ENCODE measurements at places on chromosomes 4 and X. TPM values are rescaled to one million over a fixed set of nuclear protein-coding genes. Genes with fewer than 3 reads are reported as not detected.
A peak's percentile ranks its signal among the peaks of the same experiment; 100 is the strongest.

STATH gene
- polyA plus RNA-seq: not detected

RGN gene
- polyA plus RNA-seq: not detected

RAB9B gene
- 0.43 TPM for polyA plus RNA-seq

NXF2 gene
- polyA plus RNA-seq: not detected

GC gene
- not detected for polyA plus RNA-seq

TMEM187 gene
- 5.2 TPM for polyA plus RNA-seq

XKRX gene
- not detected for polyA plus RNA-seq

TMEM156 gene
- polyA plus RNA-seq: 31.9 TPM

DNA sequence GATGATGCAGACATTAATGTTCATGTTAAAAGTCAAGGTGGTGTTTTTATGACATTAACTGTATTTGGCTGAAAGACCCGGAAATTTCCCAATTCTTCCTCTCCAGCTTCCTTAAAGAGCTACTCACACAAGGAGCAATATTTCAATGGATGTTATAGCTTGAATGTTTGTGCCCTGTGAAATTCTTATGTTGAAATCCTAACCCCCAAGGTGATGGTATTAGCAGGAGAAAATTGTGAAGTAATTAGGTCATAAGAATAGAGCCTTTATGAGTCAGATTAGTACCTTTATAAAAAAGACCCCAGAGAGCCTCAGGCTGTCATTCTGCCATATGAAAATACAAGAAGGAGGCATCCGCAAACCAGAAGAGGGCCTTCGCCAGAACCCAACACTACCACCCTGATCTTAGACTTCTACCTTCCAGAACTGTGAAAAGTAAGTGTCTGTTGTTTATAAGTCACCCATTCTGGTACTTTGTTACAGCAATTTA, 3.6 kb downstream of the TLR1 start:
- no peaks in the 10 kb centered on the region for H3K27me3 ChIP-seq
- H3K4me1 ChIP-seq: peaks cover 40% of the 10 kb centered on the region
- DNase-seq: no peak
- H3K36me3 ChIP-seq: peaks cover 57% of the 10 kb centered on the region
- no peak overlapping the region for H3K27ac ChIP-seq

DNA sequence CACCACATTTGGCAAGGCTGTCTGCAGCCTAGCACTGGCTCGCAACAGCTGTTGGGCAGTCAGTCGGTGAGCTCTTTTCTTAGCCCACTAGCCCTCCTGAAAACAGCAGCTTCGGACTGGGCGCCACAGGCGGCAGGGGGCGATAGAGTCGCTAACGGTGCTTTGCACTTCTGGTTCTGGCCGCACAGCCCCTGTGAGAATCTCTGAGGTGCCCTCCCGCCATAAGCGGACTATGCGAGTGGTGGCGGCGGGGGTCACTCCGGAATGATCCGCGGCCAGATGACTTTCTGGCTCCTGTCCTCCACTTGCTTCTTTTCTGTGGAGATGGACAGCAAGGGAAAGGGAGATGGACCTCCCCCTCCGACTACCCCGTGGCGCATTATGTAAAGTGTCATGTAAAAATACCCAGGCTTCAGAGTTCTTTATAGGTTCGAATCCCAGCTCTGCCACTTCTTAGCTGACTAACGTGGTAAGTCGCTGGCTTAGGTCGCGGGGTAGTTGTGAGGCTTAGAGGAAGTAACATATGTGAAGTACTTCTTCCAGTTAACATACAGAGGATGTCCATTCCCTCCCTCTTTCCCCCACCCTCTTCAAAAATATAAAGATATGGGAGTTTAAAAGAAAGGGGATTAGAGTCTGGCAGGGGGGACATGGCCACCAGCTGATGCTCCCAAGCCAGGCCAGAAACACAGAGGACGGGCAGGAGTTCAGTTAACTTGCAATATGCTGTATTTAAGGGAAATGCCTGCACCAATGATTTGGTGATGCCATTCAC, 11.0 kb downstream of the ARHGAP36 start:
- DNase-seq: no peak
- H3K27me3 ChIP-seq: peaks cover 10% of the 10 kb centered on the region
- H3K4me3 ChIP-seq: no peak overlapping the region
- H3K4me1 ChIP-seq: no peaks in the 10 kb centered on the region
- H3K27ac ChIP-seq: no peak overlapping the region

DNA sequence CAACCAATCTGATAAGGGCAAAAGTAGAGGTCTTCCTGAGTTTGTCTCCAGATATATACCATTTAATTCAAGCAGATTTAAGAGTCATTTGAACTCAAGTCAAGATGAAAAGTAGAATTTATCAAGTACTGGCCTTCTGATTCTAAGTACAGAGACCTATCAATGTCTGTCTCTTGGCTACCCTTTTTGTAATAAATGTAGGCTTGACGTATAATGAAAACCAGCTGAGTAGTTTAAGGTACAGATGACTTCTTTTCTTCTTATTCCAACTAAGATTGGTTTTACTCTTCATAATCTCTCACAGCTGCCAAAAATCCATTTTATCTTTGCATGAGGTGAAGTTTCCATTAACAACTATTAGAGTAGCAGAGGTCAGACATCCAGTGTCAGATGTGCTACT, 867.6 kb downstream of the FAT4 start:
- no peaks in the 10 kb centered on the region for H3K4me1 ChIP-seq
- DNase-seq: no peak
- no peak overlapping the region for H3K27ac ChIP-seq
- H3K27me3 ChIP-seq: no peaks in the 10 kb centered on the region
- H3K4me3 ChIP-seq: no peak overlapping the region

GRCh38 chr4:151718984-151719955, 41.5 kb downstream of the GATB start:
- no peak overlapping the region for H3K4me3 ChIP-seq
- peaks cover 11% of the 10 kb centered on the region for H3K36me3 ChIP-seq
- no peaks in the 10 kb centered on the region for H3K27me3 ChIP-seq
- H3K27ac ChIP-seq: no peak overlapping the region
- no peaks in the 10 kb centered on the region for H3K4me1 ChIP-seq

DNA sequence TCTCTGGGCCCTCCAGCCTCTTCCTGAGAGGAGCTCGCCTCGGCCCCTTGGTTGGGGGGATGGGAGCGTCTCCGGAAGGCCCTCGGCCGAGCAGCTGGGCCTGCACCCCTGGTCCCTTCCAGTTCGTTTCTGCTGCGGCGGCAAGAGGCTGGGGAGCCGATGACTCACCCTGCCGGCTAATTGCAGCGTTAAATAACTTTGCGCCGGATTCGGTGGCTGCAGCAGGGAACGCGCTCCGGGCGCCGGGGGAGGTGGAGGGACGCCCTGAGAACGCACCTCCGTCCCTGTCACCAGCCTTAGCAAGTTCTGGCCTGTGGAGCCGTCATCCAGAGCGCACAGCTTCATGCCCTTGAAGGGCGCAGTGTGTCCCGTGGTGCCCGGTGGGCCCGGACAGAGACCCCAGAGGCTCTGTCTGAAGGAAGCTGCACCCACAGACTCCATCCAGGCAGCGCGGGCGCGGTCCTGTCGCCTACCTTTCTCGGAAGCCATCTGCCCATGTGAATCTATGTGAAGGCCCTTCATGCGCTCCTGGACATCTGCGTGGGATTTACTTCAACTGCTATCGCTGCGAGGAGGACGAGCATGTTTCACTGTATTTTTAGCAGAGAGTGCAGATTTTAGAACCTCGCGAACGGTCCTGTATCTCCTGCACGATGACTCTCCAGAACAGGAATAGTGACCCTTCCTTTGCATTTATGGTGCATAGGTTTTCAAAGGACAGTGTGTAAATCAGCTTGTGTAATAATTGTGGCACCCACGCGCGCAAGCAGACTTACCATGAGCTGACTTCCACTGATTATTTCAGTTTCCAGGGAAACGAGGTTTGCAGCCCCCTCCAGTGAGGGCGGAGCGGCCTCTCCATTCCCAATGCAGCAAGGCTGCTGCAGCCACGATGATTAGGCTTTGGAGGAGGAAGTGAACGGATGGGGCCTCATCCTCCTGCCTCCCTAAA, 1.7 kb upstream of the TMEM271 start:
- DNase-seq: no peak
- H3K36me3 ChIP-seq: peaks cover 3% of the 10 kb centered on the region
- no peak overlapping the region for H3K27ac ChIP-seq
- H3K27me3 ChIP-seq: peaks cover 16% of the 10 kb centered on the region

DNA sequence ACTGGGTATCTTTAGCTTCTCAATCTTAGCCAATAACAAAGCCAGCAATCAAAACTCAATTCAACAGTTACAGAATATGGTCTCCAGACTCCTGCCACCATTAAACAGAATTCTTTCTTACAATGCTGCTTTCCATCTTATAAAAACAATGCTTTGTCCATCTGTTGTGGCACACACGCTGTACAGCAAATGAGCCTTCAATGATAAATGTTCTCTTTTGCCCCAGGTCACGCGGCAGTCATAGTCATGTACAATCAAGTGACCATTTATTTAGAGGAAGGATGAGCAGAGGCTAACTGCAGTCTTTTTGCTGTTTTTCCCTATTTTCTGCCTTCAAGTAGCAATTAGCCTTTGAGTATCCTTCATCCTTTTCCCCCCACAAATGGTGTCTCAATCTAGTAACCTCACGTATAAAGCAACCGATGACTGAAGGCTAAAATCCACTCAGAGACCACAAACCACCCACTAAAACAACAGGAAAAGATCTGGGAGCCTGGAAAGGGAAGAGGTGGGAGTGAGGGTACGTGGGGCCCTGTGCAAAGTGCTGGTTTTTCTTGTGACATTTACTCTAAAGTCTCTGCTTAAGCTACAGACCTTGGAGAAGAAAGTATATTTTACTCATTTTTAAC, 24.4 kb downstream of the TRIM2 start:
- H3K27ac ChIP-seq: no peak overlapping the region
- no peak for DNase-seq
- peaks cover 12% of the 10 kb centered on the region for H3K36me3 ChIP-seq
- H3K27me3 ChIP-seq: peaks cover 33% of the 10 kb centered on the region
- no peak overlapping the region for H3K4me3 ChIP-seq
- H3K4me1 ChIP-seq: no peaks in the 10 kb centered on the region

GRCh38 chr4:1241936-1242505, 6.9 kb downstream of the CTBP1 start:
- H3K4me3 ChIP-seq: no peak overlapping the region
- peaks cover 13% of the 10 kb centered on the region for H3K27me3 ChIP-seq
- H3K27ac ChIP-seq: peak overlapping the region; percentile 69
- H3K36me3 ChIP-seq: peaks cover 3% of the 10 kb centered on the region
- H3K4me1 ChIP-seq: peaks cover 63% of the 10 kb centered on the region

- H3K27ac ChIP-seq: no peak overlapping the region
- no peaks in the 10 kb centered on the region for H3K4me1 ChIP-seq
- H3K4me3 ChIP-seq: no peak overlapping the region
- DNase-seq: no peak
- H3K27me3 ChIP-seq: peaks cover 2% of the 10 kb centered on the region
These were observed 18.2 kb upstream of the SLC25A14 start for GRCh38 chrX:130321550-130321949.

DNA sequence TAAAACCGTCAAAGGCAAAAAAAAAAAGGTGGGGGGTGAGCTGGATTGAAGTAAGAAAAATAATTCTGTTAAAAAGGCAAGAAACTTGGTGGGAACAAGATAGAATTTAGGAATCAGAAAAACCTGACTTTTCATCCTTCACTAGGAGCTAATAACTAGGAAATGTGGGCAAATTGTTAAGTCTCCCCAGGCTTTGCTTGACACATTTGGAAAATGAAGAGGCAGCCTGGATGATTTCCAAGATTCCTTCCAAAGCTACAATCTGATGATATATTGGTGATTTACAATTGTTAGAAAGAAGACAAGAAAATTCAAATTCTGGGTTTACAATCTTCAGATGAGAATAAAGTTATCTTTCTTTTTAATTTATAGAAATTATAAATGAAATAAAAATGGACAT, 1062.5 kb downstream of the ADGRL3 start:
- no peak overlapping the region for H3K4me3 ChIP-seq
- no peaks in the 10 kb centered on the region for H3K4me1 ChIP-seq
- no peaks in the 10 kb centered on the region for H3K27me3 ChIP-seq
- no peak overlapping the region for H3K27ac ChIP-seq
- no peak for DNase-seq

GRCh38 chr4:14871676-14872430, 130.4 kb upstream of the CPEB2 start:
- no peaks in the 10 kb centered on the region for H3K27me3 ChIP-seq
- H3K36me3 ChIP-seq: no peaks in the 10 kb centered on the region
- no peak overlapping the region for H3K27ac ChIP-seq
- peaks cover 41% of the 10 kb centered on the region for H3K4me1 ChIP-seq

GRCh38 chrX:149939655-149939904, 1.3 kb upstream of the EOLA2 start:
- peak overlapping the region; percentile 93 for H3K27ac ChIP-seq
- peaks cover 6% of the 10 kb centered on the region for H3K4me1 ChIP-seq
- H3K27me3 ChIP-seq: peaks cover 12% of the 10 kb centered on the region
- DNase-seq: no peak
- peak overlapping the region; percentile 86 for H3K4me3 ChIP-seq
- H3K36me3 ChIP-seq: no peaks in the 10 kb centered on the region

DNA sequence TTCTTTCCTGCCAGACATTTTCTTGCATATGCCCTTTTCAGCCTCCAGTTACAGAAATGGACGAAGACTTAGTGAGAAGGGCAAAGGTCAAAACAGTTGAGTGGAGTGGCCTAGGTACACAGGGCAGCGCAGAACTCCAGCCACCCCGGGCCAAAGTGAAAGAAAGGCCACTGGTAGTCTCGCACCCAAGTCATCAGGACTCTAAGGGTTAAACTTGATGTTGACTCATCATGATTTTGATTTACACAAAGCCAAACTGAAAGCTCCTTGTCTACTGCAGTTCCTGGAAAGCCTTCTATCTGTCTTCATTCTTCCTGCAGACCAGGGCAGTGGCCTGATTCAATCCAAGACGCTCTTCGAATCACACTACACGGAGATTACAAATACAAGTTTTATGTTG, 2.6 kb upstream of the IL13RA1 start:
- no peaks in the 10 kb centered on the region for H3K36me3 ChIP-seq
- no peak for DNase-seq
- peaks cover 8% of the 10 kb centered on the region for H3K27me3 ChIP-seq
- no peak overlapping the region for H3K4me3 ChIP-seq
- H3K4me1 ChIP-seq: peaks cover 2% of the 10 kb centered on the region

- no peaks in the 10 kb centered on the region for H3K27me3 ChIP-seq
- peak overlapping the region; percentile 89 for H3K27ac ChIP-seq
- no peak for DNase-seq
- peak overlapping the region; percentile 56 for H3K4me3 ChIP-seq
- peaks cover 7% of the 10 kb centered on the region for H3K36me3 ChIP-seq
These were observed 150.6 kb downstream of the RASL11B start for GRCh38 chr4:53012738-53013137.

GRCh38 chr4:151098979-151099228, 524 bp upstream of the RPS3A start:
- peaks cover 41% of the 10 kb centered on the region for H3K4me1 ChIP-seq
- peaks cover 18% of the 10 kb centered on the region for H3K36me3 ChIP-seq
- peak overlapping the region; percentile 100 for H3K4me3 ChIP-seq
- H3K27me3 ChIP-seq: peaks cover 16% of the 10 kb centered on the region
- H3K27ac ChIP-seq: peak overlapping the region; percentile 98

DNA sequence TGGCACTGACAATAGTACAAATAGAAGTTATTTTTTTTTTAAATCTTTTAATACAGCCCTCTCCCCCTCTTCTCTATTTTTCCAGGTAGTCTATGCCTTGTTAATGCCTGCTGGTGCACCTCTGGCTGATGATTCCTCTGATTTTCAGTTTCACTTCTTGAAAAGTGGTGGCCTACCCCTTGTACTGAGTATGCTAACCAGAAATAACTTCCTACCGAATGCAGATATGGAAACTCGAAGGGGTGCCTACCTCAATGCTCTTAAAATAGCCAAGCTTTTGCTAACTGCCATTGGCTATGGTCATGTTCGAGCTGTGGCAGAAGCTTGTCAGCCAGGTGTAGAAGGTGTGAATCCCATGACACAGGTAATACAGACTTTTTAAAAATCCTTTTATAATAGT, 99.1 kb downstream of the USP9X start:
- DNase-seq: no peak
- peaks cover 41% of the 10 kb centered on the region for H3K36me3 ChIP-seq
- H3K27ac ChIP-seq: no peak overlapping the region
- no peak overlapping the region for H3K4me3 ChIP-seq
- H3K27me3 ChIP-seq: no peaks in the 10 kb centered on the region
